ENCODE measurements at places on chromosomes 5 and 9.

GRCh38 chr5:104170926-104171325 is 608.3 kb upstream of the NUDT12 start:
- no peak for DNase-seq

DNA sequence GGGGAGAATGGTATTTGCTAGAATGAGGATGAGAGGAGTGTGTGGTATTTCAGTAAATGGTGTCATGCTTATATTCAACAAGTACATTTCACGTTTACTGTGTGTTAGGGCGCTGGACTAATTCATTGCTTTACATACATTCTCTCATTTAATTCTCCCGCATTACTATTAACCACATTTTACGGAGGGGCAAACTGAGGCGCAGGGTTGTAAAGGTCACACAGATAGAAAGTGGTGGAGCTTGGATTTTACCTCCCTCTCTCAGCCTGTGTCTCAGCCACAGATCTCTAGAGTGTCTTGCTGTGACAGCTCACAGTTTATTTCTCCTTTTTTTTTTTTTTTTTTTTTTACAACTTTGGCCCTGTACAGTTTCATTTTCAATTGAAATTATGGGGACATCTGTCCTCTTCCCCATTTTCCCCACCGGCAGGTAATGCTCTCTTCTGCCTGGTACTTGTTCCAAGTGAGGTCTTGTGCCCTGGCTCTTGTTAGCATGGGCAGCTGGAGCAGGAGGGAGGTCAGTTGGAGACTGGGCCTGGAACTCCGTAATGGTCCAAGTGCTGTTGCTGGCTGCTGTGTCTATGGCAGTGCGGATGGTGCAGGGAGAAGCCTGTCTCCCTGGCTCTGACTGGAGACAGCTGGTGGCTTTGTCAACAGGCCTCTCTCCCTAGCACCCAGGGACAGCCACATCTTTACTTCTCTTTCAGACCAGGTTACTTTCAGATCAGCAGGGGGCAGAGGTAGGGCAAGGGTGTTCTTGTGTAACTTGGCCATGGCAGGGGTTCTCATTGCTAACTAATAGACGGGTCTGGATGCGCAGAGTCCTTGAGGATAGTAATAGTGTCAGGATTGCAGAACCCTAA is 20.5 kb upstream of the NDST1 start:
- no peak for DNase-seq

DNA sequence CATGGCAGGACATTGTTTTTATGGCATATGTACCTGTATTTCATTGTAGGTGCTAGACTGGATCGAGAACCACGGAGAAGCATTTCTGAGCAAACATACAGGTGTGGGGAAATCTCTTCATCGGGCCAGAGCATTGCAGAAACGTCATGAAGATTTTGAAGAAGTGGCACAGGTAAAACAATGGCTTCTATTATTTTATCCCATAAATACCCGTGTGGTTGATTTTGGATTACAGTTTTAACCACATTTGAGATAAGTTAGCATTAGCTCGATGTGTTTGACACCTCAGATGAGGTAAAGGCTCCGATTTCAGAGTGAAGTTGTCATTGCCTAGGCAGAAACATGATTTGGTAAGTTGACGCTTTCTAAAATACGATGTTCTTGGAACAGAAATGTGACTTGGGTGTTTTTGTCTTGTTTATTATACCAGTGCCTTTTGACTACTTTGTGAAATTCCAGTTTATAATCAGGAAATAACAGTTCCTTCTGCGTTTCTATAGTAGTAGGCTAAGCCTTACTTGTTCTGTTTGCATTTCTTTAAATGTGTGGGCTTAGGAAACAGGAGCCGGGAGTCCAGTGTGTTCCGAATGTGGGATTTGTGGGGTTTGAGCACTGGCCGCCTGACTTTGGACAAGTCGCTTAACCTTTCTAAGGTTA is 187.7 kb downstream of the TRIO start:
- DNase-seq, result no peak

DNA sequence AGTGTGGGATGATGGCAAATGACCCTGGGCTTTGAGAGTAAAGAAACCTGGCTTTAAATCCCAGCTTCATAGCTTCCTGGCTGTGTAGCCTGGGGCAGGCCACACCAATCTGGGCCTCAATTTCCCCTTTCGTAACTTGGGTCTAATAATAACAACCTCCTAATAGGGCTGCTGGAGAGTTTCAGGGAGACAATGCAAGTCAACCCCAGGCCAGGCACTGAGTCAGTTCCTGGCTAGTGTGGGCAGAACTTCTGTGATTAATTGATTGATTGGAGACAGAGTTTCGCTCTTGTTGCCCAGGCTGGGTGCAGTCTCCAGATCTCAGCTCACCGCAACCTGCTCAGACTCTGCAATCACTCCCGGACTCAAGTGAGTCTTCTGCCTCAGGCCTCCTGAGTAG is 3.3 kb upstream of the SH2D3C start:
- DNase-seq, result no peak

- no peak for DNase-seq
These were observed 313.5 kb downstream of the AGTPBP1 start for GRCh38 chr9:85428230-85428629.

- DNase-seq, result no peak
These were observed 9.6 kb upstream of the FSD1L start for GRCh38 chr9:105438141-105438806.

DNA sequence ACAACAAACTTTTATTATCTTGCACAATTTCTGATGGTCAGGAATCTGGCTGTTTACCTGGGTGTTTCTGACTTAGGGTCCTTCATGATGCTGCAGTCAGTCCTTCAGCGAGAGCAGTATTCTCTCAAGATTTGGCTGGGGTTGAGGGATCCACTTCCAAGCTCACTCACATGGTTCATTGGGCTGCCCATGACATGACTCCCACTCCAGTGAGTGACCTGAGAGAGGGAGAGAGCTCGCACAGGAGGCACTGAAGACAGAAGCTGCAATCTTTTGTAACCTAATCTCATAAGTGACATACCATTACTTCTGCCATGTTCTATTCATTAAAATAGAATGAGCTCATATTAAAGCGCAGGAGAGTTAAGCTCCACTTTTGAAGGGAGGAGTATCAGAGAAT is 212.6 kb downstream of the SPATA31D1 start:
- no peak for DNase-seq

DNA sequence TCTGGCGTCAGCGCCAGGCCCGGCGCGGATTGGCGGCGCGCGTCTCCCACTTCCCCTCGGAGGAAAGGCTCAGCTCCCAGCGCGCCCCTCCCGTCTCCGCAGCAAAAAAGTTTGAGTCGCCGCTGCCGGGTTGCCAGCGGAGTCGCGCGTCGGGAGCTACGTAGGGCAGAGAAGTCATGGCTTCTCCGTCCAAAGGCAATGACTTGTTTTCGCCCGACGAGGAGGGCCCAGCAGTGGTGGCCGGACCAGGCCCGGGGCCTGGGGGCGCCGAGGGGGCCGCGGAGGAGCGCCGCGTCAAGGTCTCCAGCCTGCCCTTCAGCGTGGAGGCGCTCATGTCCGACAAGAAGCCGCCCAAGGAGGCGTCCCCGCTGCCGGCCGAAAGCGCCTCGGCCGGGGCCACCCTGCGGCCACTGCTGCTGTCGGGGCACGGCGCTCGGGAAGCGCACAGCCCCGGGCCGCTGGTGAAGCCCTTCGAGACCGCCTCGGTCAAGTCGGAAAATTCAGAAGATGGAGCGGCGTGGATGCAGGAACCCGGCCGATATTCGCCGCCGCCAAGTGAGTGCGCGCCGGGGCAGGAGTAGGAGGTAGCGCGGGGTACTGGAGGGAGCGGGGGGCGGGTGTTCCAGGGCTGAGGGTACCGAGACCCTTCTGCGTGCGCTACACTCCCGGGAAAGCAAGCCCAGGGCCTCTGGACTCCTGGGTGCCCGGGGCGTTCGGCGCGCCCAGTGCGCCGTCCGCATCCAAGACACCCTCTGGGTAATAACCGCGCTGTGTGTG is at the start of gene MSX2:
MSX2 (plus strand) TSS at position 99 of the 777 bp plus-strand sequence; CDS start at position 177, 78 bp downstream.
- no peak for DNase-seq

DNA sequence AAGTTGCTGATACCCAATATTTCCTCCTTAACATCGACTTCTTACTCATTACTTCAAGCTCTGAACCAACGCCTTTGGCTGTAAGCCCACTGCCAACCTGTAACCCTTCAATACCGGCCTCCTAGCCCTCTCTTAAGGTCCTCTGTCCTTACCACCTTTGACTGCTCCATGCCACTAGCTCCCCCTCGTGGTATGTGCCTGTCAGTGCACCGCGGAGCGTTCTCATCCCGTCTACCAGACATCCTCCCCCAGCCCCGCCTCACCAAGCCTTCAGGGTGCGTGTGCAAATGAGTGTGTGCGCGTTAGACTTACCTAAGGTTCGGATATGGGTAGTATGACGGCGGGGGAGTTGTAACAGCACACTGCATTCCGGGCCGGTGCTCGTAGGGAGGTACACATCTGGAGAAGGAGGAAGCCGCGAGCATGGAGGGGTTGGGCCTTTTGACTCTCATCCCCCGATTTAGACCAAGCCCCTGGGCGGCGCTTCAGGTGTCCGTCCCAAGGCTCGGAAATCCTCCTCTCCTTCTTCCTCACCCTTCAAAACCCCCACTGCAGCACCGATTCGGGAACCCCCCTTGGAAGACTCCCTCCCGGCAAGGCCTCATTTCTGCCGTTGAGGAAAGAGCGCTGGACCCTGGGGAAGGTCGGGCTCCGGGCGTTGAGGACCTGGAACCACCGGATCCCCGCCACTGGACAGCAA is 2.8 kb upstream of the MYORG start:
- peak; percentile 87 for DNase-seq

DNA sequence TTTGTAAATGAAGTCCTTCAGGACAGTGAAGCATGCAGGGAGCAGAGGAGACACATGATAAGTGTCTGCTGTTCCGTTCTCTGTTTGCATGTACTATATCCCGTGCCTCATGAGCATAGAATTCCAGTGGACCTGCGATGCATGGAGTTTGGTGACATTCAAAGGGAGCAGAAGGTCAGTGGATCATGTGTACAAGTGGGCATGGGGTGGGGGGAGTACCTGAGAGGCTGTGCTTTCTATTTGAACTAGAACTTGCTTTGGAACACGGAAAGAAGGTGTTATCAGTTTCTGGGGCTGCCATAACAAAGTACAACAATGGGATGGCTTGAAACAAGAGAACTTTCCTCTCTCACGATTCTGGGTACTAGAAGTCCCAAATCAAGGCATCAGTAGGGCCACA is 5.1 kb upstream of the CCNJL start:
- no peak for DNase-seq

DNA sequence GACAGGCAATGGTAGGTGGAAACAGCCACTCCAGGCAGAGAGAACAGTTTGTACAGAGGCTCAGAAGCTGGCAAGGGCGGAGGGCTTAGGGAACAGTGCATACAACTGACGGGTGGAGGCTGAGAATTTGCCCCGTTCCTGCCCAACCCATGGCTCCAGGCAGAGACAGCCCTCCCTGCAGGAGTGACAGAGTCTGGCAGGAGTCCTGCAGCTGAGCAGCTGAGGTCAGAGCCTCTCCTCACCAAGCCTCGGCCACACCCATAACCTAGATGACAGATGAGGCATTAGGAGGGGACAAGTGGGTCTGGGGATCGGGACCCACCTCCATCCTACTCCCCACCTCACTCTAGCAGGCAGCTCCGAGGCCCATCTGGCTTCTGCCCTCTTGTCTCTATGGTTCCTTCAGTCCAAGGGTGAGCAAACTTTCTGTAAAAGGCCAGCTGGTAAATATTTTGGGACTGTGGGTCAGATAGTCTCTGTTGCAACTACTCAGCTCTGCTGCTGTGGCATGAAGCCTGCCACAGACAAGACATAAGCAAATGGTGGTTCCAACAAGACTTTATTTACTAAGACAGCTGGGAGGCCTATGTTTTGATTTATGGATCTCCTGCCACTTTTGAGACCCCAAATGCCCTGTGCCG is 83.7 kb downstream of the SH3TC2 start:
- no peak for DNase-seq

DNA sequence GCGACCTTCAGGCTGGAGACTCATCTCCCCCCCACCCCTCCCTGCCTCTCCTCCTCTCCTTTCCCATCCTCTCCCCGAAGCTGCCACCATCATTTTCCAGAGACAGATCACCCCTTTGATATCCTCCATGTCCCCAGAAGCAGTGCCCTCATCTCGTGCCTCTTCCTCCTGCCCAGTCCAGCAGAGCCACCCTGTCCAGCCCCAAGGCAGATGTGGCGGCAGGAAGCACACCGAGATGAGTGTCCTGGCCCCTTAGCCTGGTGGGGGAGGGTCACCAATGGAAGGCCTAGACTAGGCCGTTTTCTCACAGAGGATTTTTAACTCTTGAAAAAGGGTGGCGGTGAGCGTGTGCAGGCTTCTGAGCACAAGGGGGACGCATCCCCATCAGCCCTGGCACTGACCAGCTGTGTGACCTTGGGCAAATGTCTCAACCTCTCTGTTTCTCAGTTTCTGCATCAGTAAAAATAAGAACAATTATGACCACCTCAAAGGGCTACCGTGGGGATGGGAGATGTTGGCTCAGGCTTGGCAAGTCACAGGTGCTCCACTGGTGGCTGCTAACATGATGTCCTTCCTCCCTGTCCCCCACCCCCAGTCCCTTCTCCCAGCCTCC is 48.9 kb downstream of the SARDH start:
- DNase-seq, result no peak
